Stimulated activated naive CD8-positive, alpha-beta T cell treated with anti-CD3 and anti-CD28 coated beads, Interleukin-15, Interleukin-2, amounts not matched to agents 100 U/mL and 50 U/mL, for 24 hours (primary cell): ENCODE measurements at places on chromosomes 2 and 18.

DNA sequence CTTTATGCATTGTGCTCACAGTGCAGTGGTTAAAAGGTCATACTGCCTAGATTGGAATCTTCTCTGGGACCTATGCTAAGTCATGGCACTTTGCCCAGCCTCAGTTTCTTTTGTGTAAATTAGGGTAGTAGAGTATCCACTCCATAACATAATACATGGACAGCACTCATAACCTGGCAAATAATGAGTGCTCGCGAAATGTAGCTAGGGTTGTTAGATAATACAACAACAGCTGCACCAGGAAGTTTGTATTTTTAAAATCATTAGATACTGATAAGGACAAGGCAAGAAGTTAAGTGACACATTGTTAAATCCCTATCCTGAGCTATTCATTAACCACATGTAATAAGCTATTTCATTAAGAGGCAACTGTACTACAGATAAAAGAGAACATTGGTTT lies 13.8 kb upstream of the PLA2R1 start:
- DNase-seq = no peak

- no peak for DNase-seq
Observed at GRCh38 chr2:167335541-167335992, 447.3 kb downstream of the XIRP2 start.

GRCh38 chr2:133940134-133940533 lies 313.7 kb upstream of the MGAT5 start:
- DNase-seq = no peak

DNA sequence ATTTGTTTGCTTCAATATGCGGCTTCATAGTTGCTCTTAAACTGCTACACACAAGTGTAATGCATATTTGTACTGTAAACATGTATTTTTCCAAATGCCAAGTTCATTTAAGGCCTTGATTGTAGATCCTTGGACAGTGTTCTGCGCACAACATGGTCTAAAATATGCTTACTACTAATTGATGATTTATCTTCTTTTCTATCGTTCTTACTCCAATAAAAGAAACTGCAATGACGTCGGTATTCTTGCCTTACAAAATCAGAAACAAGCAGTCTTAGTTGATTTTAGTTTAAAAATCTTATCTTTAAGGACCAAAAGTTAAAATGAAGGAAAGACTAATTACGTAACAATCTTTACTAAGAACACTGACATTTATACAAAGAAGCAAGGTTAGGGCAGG lies 224.3 kb upstream of the SMAD7 start:
- DNase-seq = no peak

DNA sequence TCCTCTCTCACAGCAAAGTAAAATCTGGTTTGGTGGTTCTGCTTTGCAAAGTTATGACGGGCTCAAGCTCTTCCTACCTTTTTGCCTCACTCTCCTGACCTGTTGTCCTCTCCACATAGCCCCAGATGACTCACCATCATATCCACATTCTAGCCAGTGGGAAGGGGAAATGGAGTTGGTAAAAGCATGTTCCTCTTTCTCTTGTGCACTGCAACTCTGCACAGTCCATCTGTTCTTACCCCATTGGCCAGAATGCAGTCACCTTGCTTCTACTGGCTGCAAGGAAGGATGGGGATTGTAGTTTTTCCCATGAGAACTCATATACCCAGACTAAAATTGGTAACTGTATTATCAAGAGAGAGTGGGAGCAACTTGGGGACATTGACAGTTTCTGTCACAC lies 50.4 kb upstream of the SMIM21 start:
- no peak for DNase-seq

DNA sequence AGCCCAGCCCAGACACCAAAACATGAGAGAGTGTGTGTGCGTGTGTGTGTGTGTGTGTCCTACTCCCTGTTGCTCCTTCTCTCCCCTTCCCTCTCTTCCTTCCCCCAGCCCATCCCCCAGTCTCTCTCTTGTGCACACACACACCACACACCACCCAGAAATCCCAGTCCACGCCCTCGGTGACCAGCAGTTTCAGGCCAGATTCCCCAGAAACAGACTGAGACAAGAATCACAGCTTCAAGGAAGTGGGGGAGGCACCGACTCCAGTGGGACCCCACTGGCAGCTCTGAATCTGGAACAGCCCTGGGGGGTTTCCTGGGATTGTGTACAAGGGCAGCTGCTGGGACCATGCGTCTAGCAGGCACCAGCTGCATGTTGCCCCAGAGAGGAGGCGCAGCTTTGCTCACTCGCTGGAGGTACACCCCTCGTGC lies 113.5 kb downstream of the NDUFA10 start:
- DNase-seq = no peak
